Skin of body (tissue), 3 donors: ENCODE measurements at places on chromosomes 2 and 18. TPM values are rescaled to one million over a fixed set of nuclear protein-coding genes. Genes with fewer than 3 reads are reported as not detected.

DNA sequence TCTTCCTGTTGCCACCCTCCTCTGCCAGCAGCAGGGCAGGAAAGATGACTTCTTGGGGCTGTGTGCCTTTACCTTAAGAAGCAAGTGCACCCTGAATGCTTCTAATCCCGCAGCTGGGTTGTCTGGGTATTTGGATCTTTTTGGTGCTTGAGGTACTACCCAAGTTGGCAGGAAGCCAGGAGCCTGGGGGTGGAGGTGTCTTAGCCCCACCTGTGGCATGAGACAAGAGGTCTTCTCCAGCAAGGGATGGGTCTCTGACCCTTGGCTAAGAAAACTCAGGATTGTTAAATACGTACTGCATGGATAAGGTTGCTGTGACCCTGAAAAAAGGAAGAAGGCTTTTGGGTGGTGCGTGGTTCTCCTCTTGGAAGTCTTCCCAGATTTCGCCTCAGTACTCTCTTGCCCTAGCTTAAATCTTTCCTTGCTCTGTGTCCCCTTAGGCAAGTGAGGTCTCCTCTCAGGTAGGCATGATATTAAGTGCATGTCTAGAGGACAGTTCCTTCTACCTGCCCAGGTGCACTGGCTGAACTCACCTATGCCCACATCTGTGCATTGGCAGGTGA, 4.3 kb downstream of the HPCAL1 start:
- DNase-seq: no peak

DNA sequence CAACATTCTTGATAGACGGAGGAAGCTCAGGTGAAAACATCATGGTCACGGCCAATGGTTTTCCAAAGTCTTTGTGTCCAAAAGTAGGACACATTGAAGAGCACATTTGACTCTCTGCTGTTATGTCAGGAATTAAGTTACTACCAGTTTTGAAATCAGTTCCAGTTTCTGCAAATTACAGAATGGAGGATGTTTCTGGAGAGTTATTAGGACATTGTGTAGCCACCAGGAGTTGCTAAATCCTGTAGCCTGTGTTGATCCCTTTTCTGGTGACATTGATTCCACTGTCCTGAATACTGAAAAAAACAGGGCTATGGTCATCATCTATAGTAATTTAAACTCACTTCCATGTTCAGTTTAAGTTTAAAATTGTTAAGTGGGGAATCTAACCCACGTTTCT, 15.3 kb downstream of the UPP2 start:
- DNase-seq: no peak

DNA sequence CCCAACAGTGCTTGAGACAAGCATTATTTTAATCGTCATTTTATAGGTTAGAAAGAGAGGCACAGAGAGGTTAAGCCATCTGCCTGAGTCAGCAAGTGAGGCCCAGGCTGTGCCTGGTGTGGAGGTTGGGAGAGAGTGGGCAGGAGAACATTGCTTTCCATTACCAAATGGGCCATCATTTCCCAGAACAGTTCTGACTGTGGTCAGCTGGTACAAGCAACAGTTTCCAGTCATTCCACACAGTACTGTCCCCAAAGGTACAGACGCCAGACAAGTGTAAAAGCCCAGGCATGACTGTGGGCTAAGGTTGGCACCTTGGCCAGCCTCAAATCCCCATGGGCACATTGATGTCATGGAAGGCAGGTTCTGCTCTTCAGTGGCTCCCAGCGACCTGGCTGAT, 98.2 kb upstream of the LCLAT1 start:
- no peak for DNase-seq

DNA sequence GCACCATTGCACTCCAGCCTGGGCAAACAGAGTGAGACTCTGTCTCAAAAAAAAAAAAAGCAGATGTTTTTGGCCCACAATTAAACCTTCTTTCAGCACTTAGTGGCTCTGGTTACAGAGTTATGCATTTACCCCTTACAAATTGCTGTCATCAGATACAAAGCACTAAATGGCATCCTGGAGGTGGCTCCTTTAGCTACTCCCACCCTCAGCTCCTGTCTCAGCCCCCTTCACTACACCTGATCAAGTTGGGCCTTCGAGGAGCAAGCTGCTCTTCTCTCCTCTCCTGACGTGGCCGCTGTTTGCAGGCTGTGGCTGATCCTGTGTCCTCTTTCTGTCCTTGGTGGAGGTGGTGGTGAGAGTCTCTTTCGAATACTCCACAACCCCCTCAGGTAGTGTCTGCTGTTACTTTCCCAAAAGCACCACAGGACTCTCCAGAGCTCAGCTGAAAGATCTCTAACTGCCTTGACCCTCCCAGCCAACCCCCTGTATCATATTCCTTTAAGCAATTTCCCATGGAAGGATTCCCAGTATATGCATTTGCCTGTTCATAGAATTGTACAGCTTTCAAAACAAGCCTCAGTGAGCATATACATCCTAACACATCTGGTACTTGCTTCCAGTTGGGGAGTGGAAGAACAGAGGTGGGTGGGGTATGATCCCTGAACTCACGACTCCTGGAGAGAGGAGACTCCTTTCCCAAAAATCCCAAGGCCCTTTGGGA, 285.9 kb downstream of the CLIP4 start:
- no peak for DNase-seq

TNFRSF11A gene
- 3.0 TPM for total RNA-seq

DNA sequence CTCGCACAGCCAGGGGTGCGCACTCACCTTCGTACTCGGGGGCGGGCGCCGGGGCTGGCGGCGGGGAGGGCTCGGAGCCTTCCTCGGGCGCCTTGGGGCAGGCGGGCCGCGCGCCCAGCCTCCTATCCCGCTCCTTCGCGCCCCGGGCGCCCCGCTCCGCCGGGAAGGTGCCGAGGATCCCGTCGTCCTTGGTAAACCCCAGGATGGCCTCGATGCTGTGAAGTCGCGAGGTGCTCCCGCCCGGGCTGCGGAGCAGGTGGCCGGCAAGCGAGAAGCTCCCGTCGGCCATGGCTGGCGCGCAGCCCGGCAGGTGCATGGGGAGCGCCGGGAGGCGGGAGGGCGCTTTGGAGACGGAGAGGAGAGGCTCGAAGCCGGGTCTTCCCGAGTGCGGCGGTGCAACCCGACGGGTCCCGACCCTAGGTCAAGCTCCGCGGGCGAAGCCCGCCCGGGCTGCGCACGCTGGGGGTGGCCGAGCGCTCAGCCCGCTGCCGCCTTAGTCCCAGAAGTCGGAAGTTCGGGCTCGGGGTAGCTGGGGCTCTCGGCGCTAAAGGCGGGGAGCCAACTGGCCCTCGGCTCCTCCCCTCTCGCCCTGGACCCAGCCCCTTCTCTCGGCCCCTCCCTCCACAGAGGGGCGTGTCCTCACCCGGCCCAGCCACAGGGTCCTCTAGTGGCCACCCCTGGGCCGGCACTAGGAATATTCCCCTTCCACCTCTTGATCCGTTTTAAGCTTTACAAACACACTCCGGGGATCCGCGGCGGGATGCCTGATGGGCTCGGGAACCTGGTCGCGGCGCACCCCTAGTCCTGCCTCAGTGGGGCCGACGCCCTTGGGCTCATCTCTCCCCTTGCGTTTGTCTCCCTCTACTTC, at the start of gene RAX:
TSS of gene RAX (minus strand) at position 564 of the 868 bp plus-strand sequence. CDS start at position 316, 248 bp downstream.
- no peak for DNase-seq

UNC80 gene
- 0.79 TPM for total RNA-seq

DNA sequence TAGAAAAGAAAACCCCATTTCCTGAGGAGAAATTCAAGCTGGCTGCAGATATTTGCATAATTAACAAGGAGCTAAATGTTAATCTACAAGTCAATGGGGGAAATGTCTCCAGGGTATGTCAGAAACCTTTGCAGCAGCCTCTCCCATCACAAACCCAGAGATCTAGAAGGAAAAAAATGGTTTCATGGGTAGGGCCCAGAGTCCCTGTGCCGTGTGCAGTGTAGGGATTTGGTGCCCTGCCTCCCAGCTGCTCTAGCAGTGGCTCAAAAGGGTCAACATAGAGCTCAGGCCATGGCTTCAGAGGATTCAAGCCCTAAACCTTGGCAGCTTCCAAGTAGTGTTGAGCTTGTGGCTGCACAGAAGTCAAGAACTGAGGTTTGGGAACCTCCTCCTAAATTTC, 290.2 kb upstream of the TMEFF2 start:
- DNase-seq: no peak

SERPINB7 gene
- total RNA-seq: 14.6 TPM

GRCh38 chr18:12008842-12009580, 27.7 kb downstream of the IMPA2 start:
- DNase-seq: no peak

- peak; percentile 72 for DNase-seq
Observed at GRCh38 chr18:58865033-58865590, 435 bp downstream of the ZNF532 start.

- no peak for DNase-seq
Observed at GRCh38 chr2:101710471-101711318, 13.2 kb downstream of the MAP4K4 start.
